IPS DF 6.9 (cell line): ENCODE measurements at places on chromosomes 3 and 15.

DNA sequence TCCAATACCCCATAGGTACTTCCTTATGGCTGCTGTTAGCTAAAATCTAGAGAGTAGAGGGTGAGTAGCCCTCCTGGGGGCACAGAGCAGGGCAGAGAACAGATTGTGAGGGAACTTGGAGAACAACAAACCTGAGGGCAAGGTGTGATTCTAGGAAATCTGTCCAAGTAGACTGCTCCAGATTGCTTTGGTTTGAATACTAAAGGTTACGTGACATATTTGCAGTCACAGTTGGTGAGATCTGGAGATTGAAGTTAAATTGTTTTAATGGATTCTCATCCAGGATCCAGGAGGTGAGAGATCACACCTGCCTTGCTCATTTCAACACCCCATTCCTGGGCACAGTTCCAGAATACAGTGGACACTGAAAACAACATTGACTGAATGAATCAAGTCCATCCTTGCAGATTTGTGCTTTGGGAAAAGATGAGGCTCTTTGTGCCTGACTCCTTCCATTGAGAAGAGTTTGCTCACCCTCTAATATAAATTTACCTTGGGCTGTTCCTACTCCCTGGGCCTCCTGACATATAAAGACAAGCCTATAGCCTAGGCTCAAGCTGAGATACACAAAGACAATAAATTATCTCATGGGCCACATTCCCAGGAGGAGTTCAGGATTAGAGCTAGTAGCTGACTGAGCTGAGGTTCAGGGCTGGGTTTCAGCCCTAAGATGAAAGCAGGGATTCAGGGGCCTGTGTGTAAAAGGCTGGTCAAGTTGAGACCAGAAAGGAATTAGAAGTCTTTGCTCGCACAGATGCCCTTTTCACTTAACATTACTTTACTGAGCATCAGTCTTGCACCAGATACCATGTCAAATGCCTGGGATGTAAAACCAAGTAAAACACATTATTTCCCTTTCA is 400.9 kb upstream of the MCTP2 start:
- no peak for DNase-seq

- no peak for DNase-seq
These were observed 15.2 kb upstream of the ANPEP start for GRCh38 chr15:89829616-89830440.

DNA sequence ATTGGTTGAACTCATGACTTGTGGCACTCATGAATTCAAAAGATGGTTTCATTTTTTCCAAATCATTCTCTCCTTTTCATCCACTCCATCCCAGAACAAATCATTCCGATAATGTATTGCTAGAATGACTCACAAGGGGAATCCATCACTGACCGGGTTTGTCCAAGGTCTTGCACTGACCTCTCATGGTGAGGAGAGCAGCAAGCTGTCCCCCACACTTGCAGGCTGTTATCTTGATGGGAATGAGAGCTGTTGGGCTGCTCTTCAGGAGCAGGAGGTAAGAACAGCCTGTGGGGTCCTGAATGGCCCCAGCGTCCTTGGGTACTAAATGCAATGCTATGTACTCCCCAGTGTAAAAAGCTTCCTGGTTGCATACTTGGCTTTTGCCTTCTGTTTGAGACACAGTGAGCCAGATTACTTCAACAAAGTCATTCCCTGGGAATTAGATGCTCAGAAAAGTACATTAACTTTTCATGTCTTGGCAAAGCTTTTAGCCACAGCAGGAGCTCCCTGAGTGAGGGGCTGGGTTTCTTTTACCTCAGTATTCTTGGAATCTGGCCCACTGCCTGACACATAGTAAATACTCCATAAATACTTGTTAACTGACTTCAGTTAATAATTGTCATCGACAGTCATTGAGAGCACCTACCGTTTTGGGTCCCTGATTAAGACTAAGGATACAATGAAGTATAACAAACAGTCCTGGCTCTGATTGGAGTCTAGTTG is 24.1 kb downstream of the CCNL1 start:
- no peak for DNase-seq

GRCh38 chr3:38597502-38598060 is 51.9 kb downstream of the SCN5A start:
- no peak for DNase-seq

- no peak for DNase-seq
These were observed 8.2 kb downstream of the XYLB start for GRCh38 chr3:38354588-38355330.

DNA sequence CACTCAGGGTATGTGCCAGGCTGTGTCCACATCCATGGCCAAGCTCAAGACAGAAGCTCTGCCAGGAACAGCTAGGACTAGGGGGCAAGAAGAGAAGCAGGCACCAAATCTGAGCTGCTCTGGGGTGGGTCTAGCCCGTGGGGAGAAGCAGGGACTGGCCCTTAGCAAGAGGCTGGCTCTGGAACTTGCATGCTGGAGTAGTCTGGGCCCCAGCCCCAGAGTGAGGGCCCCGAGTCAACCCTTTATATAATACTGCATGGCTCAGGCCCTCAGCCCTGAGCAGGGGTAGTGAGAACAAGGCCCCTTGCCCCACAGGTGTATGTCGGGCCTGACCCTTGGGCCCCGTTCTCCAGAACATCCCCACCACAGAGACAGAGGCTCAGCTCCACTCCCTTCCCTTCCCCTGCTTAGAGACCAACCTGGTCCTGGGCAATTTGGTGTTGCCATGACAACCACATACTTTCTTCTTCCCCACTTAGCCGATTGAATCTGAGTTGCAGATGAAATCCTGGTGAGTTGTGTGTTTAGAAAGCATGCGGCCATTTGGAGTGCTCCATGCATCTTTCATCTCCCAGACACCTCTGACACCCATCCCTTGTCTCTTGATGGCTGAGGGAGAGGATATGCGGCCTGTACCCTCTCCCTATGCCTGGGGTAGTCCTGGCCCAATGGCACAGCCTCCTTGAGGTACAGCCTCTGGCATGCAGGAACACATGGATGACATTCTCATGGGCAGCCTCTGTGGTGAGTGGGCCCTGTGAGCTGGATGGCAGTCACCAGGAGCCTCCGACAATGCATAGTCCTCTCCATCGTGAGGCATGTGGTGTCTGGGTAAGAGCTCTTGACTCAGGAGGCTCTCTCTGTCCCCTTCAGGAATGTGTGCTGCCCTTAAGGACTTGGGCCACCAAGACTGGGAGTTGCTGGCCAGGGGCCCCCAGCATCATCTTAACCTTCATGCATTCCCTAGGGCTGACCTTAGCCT is 29.2 kb upstream of the SFMBT1 start:
- DNase-seq: no peak

DNA sequence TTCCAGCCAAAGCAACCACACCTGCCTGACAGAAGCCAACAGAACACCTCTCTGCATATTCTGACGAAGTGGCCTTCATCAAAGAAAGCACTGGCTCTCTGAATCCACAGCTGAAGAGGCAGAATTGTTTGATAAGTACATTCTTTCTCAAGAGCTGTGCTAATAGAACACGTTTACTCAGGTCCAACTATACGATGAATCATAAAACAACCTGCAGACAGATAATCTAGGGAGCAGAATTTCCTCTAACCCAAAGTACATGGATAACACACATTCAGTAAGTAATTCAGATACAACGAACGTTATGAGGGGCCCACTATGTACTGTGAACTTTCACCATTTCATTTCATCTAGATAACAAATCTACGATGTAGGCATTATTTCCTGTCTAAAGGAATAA is 25.4 kb downstream of the ALDH1A2 start:
- DNase-seq: no peak

DNA sequence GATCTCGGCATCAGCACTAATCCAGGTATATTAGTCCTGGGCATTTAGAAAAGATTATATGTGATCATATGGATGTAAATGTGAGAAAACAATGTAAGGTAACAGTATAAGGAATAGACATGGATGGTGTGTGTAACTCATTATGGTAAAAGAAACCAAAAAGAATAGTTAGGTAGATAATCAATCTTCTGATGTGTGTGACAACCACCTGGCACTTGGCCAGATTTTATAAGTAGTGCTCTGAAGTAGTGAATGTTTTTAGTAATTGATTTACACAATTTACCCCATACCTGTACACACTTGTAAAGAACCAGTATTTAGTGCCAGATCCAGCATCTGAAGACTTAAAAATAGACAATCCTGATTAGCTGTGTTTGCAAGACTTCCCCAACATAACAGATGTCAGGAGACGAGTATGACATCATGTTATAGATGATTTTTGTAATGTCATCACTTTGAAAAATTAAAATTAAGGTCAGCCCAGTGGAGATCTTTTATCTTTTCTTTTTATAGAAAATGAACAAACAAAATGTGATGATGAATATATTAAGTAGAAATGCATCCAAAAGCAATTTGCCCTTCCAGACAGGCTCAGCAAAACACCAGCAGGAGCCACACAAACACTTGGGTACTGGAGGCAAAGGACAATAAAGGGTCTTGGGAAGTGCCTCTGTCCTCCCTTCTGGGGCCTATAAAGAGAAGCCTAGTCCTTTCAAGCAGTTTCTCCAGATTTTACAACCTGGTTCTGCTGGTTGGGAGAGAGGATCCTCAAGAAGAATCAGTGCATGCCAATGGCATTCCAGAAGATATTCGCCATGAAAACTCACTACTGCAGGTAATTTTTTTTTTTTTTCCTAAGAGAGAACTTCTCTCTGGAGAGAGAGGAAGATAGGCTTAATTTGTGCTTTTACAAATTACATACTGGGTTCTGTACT is 140.7 kb downstream of the MECOM start:
- no peak for DNase-seq

DNA sequence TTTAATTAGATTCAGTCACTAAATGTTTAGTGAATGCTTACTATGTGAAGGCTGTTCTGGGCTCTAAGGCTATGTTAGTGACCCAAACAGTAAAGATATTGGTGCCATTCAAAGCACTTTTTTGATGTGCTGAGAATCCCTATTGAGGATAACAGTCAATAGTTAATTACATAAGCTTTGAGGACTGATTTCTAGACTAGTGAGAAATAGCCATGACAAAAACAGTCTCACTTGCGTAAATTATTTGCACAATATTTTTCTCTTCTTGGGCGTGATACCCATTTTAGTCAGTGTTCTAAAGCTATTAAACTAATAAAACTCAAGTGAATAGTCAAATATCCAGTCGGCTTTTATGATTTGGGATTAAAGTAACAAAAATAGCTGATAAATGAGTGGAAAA is 74.6 kb downstream of the UBE2E2 start:
- no peak for DNase-seq

DNA sequence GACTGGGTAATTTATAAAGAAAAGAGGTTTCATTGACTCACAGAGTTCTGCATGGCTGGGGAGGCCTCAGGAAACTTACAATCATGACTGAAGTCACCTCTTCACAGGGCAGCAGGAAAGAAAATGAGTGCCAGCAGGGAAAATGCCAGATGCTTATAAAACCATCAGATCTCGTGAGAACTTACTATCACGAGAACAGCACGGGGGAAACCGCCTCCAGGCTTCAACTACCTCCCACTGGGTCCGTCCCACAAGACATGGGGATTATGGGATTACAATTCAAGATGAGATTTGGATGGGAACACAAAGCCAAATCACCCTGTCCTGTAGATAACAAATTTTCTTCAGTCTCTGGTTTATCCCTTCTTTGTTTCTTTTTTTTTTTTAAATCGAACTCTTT is 31.0 kb upstream of the AVEN start:
- DNase-seq: no peak

DNA sequence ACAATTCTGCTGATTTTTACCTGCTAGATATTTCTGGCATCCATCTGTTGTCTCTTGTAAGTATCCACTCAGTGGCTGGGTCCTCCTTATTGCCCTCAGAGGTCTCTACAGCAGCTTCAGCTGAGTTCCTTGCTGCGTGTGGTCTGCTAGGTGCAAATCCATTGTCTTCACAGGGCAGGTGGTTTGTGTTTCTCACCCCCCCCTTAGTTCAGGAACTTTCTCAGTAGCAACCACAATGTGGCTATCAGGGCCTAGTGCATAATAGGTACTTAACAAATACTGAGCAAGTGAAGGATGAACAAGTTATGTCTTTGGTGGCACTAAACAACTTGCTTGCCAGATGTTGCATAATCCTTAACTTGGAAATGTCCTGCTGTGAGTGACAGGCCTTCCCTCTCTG is 96.7 kb upstream of the KLHL25 start:
- DNase-seq: no peak

DNA sequence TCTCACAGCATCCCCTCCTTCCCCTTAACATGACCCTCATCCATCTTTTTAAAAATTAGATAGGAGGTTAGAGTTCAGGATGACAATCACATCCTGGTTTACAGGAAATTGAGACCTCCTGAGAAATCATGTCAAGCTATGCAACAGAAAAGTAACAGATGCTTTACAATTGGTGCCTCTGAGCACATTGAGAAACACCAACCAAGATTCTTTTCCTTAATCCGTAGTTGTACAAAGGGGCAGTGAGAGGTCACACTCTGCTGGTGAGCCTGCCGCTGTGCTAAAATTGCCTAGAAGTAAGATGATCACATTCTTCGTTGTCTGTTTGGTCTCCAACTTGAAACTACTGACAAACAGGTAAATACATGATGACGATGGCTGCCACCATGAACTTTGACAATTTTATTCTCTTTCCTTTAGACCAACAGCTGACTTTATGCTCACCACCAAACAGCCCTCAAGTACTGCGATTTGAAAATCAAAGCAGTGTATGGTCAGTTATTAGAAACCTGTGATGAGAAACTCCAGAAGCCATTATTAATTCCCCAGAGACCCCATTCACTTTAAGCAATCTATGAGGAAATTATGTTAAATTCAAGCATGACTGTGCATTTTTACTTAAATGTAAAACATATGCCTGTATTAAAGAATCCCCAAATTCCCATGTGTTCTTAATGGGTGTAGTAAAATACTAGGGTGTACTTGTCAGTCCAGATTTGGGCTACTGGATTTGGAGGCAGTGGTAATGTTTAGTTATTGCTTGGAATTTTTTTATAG is 210.7 kb upstream of the UBE2E1 start:
- DNase-seq: no peak

GRCh38 chr3:101803173-101803782 is 24.3 kb downstream of the NXPE3 start:
- no peak for DNase-seq

- no peak for DNase-seq
These were observed 22.8 kb upstream of the ALDH1A3 start for GRCh38 chr15:100856867-100857266.

DNA sequence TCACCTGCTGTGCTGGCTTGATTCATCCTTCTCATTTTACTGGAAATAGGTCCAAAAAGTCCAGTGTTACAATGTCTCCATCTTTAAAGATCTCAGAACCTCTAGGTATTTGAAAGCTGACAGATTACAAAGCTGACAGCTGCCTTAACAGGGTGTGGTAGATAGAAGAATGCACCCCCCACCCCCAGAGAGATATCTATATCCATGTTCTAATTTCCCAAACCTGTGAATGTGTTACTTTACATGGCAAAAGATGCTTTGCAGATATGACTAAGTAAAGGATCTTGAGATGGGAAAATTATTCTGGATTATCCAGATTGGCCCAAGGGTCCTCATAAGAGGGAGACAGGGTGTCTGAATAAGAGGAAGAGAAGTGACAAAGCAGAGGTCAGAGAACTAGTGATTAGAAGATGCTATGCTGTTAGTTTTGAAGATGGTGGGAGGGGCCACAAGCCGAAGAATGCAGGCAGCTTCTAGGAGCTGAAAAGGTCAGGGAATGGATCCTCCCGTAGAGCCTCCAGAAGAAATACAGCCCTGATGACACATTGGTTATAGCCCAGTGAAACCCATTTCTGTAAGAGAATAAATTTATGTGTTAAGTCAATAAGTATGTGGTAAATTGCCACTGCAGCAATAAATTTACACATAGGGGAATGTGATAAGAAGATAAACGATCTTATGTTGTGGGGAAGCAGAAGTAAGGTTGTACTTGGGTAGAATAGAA is 21.5 kb upstream of the FSTL1 start:
- DNase-seq: no peak

- no peak for DNase-seq
These were observed 549.8 kb downstream of the NSUN3 start for GRCh38 chr3:94612631-94613030.

- DNase-seq: no peak
These were observed 54.7 kb upstream of the ATP13A3 start for GRCh38 chr3:194541483-194541882.
